ENCODE measurements at places on chromosomes 1 and 21. TPM values are rescaled to one million over a fixed set of nuclear protein-coding genes. Genes with fewer than 3 reads are reported as not detected.

DNA sequence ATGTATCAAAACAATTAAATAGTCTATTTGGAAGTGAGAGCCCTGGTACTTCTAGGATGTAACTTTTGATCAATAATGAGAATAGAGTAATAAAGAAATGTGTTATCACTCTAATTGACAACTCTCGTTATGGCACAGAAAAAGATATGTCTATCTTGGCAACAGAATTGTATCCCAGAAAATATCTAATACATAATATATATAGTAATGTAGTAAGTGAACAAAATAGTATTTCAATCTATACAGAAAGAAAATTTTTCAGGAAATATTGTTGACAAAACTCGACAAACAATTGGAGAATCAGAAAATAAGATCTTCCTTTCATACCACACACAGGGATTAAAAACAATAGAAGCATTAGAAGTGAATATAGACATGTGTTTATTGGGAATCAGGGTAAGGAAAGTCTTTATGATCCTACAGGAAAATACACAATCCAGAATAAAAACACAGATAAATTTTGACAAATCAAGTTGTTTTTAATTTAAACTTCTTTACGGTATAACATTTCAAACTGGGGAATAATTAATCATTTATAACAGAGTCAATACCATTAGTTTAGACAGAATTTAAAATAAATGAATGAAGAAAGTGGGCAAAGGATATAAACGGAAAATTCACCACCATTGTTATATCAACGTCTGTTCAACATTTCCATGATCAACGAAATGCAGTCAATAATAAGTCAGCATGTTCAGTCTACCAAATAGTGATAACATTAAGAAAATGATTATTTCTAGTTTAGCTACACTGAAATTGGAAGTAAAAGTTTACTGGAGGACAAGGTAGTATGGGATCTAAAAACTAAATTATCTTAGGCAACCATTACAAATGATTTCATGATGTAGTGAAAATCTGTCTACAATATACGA, 1526.5 kb upstream of the TPTE start:
- DNase-seq: no peak

GRCh38 chr1:33473900-33474299, 1.5 kb downstream of the ZSCAN20 start:
- DNase-seq: no peak

DNA sequence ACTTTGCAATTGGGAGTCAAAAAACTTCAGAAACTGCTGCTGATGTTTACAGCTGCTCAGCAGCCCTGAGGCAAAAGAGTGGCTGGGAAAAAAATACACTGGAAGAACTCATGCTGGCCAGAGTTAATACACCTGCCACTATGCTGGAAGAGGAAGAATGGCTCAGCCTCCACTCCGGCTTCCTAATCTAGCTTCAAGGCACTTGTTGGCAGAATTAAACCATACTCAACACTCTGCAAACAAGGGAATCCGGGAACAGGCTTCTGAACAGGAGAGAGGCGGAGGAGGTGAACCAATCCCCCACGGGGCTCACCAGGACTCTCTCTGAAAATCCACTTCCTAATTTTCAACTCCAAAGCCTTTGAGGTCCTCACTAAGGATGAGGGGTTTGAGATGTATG, 120.1 kb downstream of the CCDC185 start:
- DNase-seq: no peak

- DNase-seq: no peak
Observed at GRCh38 chr21:14528815-14529214, 17.3 kb downstream of the SAMSN1 start.

DNA sequence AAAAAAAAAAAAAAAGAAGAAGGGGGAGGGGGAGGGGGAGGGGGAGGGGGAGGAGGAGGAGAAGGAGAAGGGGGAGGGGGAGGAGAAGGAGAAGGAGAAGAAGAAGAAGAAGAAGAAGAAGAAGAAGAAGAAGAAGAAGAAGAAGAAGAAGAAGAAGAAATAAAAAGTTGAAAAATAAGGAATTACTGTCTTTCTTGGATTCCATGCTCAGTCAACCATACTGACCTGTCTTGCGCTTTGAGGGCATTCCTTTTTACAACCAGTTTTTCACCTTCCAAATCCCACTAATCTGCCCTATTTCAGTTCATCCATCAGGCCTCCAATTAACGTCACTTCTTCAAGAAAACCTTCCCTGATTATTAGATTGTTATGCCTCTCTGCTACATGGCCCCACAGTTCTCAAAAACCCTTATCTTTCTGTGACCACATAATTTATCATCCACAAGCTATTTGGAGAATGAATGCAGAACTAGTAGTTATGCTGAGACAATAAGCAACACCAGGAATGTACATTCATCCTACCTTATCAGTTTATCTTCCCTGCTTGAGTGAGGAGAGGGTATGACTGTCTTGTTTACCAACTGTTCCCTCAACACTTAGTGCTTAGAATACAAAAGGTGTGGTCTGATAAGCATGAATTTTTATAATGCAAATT, 57.5 kb upstream of the GUCA2A start:
- DNase-seq: no peak

GRCh38 chr1:196535727-196536126, 72.5 kb downstream of the KCNT2 start:
- no peak for DNase-seq

DNA sequence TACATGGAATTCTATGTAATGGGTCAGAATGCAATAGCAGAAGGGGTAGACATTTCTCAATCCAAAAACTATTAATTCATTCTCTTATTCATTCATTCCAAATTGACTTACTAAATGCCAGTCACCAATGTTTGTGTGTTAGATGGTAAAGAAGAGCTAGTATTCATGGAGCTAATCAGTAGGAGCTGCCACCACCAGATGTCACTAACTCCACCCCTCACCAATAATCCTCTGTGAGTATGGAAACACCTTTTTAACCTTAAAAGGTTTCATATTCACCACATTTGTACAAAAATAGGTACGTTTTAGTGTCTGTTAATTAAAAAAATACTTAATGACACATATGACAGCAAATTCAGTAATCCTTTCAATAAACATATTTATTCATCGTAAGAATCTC, 131.8 kb upstream of the PKN2 start:
- no peak for DNase-seq

Gene SSR2
- 66.9 TPM for total RNA-seq

Gene ZSWIM5
- total RNA-seq: 0.81 TPM

Gene CYP4A22
- 0.16 TPM for total RNA-seq

DNA sequence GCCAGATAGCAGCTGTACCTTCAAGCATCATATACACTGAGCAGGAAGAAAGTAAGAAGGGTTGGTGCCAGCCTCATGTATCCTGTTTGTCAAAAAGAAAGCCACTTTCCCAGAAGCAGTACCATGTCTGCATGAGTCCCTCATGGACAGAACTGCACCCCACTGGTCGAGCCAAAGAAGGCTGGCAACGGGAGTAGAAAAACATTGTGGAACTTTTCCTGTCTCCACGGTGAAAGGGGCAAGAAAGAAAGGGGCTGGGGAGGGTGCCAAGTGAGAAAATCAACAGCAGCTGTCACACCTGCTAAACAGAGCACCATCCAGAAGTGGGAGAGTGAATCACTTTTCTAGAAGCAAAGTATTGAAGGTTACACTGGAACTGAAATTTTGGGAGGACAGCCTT, 621.7 kb downstream of the LMO4 start:
- no peak for DNase-seq

Gene TNFRSF9
- total RNA-seq: not detected

Gene MAP1LC3C
- 0.24 TPM for total RNA-seq

DNA sequence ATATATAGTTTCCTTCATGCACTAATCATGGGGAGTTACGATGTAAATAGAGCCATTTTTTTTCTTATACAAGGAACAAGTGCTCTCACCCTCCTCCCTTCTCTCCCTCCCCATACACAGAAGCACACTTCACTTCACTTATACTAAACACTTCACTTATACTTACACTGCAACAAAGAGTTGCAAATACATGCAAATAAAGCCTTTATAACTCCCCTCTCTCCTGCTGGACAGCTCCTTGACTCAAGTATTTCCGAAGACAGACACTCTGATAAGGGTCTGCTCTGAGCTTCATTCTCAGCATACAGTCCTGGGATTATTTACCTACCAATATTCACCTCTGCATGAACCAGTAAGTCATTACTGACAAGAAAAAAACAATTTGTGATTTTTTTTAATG, 35.6 kb upstream of the ERG start:
- no peak for DNase-seq

Gene SPRR2F
- not detected for total RNA-seq
